ENCODE measurements at places on chromosomes 4 and X.

DNA sequence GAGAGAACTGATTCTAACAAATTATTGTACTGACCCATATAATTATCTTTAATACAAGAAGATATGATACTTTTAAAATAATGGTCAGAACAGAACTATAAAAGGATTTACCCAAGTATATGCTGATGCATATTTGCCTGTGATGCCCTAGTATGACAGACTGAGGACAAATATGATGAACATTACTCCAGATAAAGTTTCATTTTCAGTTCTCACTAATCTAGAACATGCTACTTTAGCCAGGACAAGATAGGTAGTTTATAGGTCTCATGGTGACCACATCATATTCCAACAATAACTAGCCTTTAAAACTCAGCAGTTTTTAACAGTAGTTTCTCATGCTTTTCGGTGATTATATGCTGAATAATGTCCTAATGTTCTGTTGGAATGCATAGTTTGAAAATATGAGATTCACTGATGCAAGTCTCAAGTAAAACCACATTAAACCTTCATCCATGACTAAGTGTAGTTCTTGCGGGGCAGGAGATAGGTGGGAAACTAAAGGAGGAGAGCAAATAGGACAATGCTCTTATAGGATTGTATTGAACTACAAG lies 295.2 kb upstream of the AGA start:
- no peak for DNase-seq

DNA sequence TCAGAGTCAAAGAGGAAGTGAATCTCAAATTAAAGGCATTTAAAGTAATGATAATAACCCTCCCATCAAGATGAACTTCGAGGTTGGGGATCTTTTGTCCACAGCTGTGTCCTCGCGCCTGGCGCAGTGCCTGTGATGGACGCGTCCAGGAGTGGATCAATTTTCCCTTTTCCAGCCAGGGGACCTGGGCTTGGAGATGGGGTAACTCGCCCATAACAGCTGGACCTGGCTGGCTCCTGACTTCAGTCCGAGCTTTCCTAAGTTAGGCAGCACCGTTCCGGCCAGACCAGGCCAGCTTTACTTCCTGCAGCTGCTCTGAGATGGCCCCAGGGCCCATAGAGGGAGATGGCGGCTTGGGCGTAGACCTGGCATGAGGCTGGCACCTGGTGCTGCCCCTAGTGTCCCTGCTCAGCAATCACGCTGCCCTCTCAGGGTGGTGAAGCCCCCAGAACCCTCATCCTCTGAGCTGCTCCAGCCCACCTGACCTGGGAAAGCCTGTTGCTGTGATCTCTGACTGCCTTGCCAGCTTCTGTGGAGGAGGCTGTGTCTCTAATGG lies 23.9 kb downstream of the ADRA2C start:
- DNase-seq, result no peak

GRCh38 chrX:88202149-88202548 lies 544.9 kb upstream of the CPXCR1 start:
- no peak for DNase-seq

DNA sequence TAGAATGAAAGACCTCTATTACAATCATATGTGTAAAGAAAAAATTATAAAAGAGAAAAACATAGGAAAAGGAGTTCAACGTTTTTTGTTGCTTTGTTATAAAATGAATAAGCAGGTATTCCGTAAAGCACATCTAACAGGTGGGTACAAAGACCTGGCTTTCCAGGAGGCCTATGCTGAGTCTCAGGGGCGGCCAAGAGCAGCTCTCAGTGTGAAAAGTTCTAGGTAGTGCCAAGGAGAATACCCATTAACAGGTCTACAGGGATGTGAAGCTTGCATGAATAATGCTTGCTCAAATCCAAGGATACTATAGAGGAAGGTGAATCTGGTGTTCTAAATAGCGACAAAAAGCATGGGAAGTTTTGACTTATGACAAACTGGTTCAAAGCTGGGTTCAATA lies 944.4 kb downstream of the PDHA2 start:
- no peak for DNase-seq

GRCh38 chr4:106650701-106651100 lies 282.1 kb upstream of the GIMD1 start:
- DNase-seq, result no peak

DNA sequence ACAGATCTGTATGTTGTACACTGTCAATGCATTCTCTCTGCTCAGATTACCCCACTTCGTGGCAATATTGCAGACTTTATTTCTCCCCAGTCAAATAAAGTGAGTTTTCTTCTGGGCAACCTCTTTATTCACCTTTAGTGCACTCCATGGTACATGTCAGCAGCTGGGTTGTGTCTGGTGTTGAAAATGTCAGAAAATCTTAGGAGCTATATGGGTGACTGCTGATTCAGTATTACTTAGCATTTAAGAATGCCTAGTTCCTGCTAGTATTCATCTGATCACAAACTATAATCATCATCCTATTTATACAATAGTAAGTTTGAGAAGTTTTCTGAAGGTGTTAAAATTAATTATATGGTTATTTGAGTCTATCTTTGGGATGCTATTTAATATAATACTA lies 112.5 kb downstream of the CFAP299 start:
- no peak for DNase-seq

GRCh38 chr4:39698424-39699009 lies 581 bp downstream of the UBE2K start:
- no peak for DNase-seq

DNA sequence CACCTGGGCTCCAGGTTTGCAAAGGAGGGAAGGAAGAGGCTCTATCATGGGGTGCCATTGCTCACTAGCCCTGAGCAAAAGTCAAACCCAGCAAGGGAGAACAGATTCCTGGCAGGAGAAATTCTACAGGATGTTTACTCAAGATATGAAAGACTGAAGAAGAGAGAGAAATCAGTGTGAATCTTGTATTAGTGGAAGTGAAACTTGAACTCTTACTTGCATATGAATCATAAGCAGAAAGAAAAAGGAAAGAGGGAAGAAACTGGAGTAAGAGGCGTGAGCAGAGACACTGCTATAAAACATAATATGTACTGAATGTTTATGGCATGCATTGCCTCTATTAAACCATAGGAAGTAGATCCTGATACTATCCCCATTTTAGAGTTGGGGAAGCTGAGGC lies 60.9 kb downstream of the C4orf46 start:
- DNase-seq, result no peak

DNA sequence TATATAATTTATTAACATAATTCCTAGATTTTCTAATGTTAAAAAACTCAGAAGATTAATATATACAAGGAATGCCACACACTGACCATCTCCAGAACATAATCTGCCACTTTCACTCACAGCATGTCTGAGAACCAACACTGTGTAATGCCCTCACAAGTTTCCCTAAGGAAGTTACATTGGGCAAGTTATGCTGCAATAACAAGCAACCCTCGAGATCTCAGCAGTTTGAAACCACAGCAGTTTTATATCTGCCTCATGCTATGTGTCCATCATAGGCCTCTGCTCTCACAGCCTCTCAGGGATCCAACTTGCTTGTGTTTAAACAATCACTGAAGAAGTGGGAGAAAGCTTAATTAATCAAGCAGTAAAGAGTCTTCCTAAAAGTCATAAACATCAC lies 250.0 kb upstream of the SLC7A11 start:
- DNase-seq, result no peak

All from CD4-positive, CD25-positive, alpha-beta regulatory T cell (primary cell).